Glomerular endothelial cell (primary cell): ENCODE measurements at places on chromosomes 3 and 15.

DNA sequence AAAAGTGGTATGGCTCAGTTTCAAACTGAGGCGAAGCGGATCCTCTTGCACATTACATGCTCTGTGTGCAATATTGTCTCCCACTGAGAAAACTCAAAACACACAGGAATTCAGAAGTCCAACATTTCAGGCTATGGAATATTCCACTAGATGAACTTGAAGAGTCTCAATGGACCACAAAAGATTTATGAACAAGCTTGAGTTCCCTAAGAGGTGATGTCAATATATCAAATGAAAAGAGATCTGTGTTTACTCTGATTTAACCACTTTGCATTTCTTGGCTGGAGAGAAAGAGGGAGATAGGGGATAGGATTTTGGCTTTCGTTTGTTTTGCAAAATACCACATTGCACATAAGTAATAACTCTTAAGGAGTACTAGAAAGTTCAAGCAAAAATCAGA, 20.3 kb downstream of the PDZRN3 start:
- DNase-seq, result no peak

GRCh38 chr3:135191708-135192107, 396.6 kb downstream of the EPHB1 start:
- no peak for DNase-seq

DNA sequence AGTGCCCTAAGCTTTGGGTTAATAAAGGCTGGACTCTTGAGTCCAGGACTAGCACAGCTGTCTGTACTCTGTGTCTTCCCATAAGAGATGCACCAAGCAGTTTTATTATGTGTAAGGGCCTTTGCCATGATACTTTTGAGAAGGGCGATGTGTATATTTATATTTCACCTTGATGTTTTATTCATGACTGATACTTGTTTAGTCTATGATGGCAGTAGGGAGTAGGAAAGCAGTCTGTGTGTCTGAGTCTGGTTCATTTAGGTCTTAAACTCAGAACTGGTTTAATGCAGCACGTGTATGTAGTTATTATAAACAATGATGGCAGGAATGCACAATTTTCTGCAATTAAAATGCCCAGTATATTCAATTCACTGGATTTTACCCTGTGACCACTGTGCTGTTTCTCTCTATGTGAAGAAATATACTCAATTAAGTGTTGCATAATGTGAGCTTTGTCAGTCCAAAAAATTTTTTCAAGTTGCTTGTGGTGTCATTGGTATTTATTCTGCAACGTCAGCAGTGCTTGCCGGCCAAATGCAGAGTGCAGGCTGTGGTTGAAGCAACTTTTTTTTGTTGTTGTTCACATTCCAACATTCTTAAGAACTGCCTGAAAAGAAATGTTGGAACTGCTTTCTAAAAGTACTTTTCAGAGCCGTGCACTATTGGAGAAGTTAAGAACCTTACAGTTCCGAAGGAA, 423.7 kb upstream of the SEMA6D start:
- DNase-seq, result no peak

DNA sequence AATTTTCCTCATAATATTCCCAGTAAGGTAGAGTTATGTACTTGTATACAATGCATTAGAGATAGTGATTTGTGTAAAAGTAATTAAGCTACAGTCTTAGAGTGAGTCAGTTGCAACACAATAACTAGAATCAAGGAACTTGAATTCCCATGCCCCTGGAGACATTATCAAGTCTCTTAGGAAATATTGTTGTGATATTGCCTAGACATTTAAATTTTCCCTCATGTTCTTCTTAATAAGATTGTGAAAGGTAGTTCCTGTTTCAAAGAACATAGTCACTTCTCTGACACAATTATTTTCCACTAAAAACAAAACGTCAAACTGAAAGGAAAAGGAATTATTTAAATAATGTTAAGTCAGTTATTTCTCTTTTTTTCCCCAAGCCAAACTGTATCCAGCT, 13.0 kb upstream of the ATP1B3 start:
- DNase-seq, result no peak
